ENCODE measurements at places on chromosomes 7 and 10.
A peak's percentile ranks its signal among the peaks of the same experiment; 100 is the strongest.

DNA sequence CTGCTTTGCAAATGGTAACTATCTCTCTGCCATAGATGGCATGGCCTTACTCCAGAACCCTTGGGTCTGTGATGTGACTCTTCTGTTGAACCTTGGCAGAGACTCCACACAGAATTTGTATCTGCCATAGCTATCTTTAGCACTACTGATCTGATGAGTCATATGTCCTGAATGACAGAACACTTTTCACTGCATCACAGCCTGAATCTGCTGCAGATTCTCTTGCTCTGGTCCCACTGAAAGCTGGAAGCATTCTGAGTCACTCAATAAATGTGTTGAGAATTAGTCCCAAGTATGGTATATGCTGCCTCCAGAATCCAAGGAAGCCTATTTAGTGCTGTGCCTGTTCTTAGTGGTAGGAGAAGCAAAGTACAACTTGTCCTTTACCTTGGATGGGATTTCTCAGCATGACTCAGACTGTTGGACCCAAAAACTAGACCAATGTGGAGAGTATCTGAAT is 39.5 kb upstream of the ANKRD1 start:
- DNase-seq: peak; percentile 89

GRCh38 chr7:128380483-128381106 is 19.1 kb upstream of the PRRT4 start:
- DNase-seq: no peak

DNA sequence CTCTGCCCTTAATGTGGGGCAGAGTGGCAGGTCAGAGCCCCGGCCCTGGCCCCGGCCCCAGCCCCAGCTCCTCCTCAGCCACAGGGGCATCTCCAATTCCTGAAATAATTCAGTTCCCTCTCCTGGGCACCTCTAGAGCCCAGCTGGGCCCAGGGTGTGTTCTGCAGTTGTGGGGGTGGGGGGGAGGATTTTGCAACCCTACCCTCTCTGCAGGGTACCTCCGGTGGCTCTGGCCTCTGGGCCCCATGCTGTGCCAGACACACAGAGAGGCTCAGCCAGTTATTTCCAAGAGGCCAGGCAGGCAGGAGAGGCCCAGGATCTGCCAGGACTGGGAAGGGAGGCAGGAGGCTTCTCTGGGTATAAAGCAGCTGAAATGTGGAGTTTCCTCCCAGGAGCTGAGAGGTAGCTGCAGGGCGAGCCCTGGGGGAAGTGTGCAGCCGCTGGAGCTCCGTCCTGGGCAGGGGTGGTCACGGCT is 47.9 kb downstream of the PWWP2B start:
- peak; percentile 40 for DNase-seq

- no peak for DNase-seq
Observed at GRCh38 chr7:109497053-109497452, 927.4 kb downstream of the DNAJB9 start.

Data from astrocyte of the spinal cord (primary cell).